ENCODE measurements at places on chromosomes 6 and 20. TPM values are rescaled to one million over a fixed set of nuclear protein-coding genes. Genes with fewer than 3 reads are reported as not detected.

- peak; percentile 22 for DNase-seq
Observed at GRCh38 chr6:165872311-165872710, 209.3 kb upstream of the PDE10A start.

Gene PNPLA1
- total RNA-seq: not detected

- no peak for DNase-seq
Observed at GRCh38 chr6:137471497-137471896, 22.7 kb downstream of the OLIG3 start.

DNA sequence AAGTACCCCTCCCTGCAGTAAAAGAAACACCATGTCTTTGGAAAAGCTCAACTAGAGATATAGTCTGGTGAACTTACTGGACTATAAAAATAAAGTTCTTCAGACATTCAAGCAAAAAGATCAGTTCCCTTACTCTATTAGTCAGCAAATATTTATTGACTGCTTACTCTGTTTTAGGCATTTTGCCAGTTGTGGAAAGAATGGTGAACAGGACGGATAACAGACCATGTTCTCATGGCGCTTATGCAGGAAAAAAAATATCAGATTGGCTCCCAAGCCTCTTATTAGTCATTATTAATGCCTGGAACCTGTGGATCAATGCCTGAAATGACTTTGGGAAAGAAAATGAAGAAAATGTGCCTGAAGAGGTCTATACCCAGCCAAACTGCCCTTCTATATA, 282.2 kb upstream of the EPHA7 start:
- DNase-seq: no peak
